Activated CD4-positive, alpha-beta T cell treated with anti-CD3 and anti-CD28 coated beads, Interleukin-2, amount 10 ng/mL, durations not matched to agents 7 days and 5 days (primary cell): ENCODE measurements at places on chromosomes 12 and 14.

DNA sequence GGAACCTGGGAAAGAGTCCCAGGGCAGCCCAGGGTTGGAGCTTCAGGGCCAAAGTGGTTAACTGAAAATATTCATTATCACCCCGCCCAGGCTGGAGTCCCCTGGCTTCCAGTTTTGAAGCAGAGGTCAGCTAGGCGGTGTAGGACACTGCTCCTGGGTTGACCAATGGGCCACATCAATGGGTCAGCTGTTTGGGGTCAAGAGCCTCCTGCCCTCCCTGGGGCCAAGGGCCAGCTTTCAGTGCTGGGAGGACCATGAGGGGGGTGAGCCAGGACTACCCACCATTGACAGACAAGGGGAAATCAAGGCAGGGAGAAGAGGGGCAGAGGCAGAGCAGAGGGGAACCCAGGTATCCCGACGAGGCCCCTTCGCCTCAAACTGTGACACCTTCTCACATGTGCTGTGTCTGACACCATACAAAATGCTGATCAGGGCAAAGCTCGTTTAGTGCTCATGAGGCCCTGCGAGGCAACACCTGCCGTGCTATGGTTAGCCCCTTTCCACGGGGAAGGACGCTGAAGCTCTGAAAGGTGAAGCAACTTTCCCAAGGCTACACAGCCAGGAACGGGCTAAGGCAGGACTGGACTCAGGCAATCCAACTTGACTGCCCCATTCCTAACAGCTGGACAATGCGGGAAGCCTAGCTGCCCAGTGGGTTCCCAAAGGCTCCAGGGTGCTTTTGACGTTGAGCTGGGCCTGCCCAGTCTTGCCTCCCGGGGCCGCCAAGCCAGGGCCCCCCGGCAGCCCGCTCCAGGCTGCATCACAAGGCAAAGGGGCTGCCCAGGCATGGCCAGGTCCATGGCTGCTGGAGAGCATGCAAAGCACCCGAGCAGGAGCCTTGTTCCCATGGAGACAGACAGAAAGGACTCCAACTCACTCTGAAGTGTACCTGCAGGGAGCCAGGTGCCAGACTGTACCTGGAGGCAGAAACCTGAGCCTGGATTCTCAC lies 2.0 kb downstream of the SYNE3 start:
- no peak for DNase-seq
- peaks cover 72% of the 10 kb centered on the region for H3K4me1 ChIP-seq
- H3K27me3 ChIP-seq, result no peaks in the 10 kb centered on the region
- H3K36me3 ChIP-seq, result peaks cover 36% of the 10 kb centered on the region
- H3K4me3 ChIP-seq, result peak overlapping the region; percentile 91
- H3K27ac ChIP-seq, result peak overlapping the region; percentile 90

DNA sequence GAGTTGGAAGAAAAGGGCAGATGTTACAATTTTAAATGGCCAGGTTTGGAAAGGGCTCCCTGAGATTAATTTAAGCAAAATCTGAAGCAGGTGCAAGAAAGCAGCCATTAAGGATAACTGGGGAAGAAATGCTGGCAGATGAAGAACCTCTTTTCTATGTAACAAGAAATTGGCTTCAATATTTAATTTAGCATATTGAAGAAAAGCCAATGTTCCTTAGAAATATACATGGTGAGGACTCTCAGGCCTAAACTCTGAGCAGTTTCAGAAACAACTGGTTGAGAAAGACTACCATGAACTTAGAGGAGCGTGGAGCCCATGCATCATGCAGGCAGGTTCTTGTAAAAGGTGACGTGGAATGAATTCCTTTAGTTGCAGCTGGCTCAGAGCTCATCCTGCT lies 152.8 kb downstream of the LRIG3 start:
- H3K27ac ChIP-seq, result no peak overlapping the region
- H3K36me3 ChIP-seq, result no peaks in the 10 kb centered on the region
- no peaks in the 10 kb centered on the region for H3K4me1 ChIP-seq
- H3K27me3 ChIP-seq, result no peaks in the 10 kb centered on the region
- no peak overlapping the region for H3K4me3 ChIP-seq
- DNase-seq, result no peak

- no peak for DNase-seq
- no peaks in the 10 kb centered on the region for H3K27me3 ChIP-seq
- no peak overlapping the region for H3K27ac ChIP-seq
- no peaks in the 10 kb centered on the region for H3K36me3 ChIP-seq
- H3K4me1 ChIP-seq, result no peaks in the 10 kb centered on the region
Observed at GRCh38 chr12:63319386-63319785, 168.4 kb upstream of the AVPR1A start.

DNA sequence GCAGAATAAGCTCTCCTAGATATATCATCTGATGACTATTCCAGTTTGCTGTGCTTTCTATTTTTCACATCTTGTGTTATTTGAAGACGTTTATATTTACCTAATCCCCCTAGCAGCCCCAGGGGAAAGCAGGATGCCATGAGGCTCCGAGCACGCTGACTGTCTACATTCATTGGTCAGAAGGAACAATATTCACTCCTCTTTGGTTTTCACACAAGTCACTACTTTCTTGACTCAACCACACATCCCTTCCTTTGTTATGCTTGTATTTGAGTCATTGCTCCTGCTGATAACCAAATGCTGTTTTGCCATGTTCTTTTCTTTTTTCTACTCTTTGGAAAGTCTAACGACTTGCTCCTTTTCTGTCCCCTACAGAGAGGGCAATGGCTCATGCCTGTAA lies 86.5 kb upstream of the SLC38A2 start:
- H3K4me1 ChIP-seq, result peaks cover 68% of the 10 kb centered on the region
- peak overlapping the region; percentile 93 for H3K27ac ChIP-seq
- peaks cover 4% of the 10 kb centered on the region for H3K36me3 ChIP-seq
- peak overlapping the region; percentile 46 for H3K4me3 ChIP-seq

DNA sequence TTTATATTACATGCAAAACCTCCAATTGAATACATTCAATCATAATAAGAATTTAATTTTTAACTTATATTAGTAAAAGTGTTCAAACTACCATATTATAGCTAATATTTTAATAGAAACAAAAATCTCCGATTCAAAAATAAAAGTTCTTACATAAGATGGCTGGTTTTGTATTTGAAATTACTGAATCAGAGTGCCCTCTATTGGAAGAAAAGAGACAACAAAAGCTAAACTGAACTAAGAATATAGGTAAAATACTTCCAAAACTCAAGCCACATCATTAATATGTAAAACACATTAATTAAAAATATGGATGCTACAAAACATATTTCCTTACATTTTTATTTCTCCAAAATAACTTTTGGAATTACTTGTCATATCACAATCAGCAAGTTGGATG lies 120.3 kb downstream of the GARIN6 start:
- no peaks in the 10 kb centered on the region for H3K4me1 ChIP-seq
- no peaks in the 10 kb centered on the region for H3K36me3 ChIP-seq
- H3K27ac ChIP-seq, result no peak overlapping the region
- no peak for DNase-seq
- H3K4me3 ChIP-seq, result no peak overlapping the region
- H3K27me3 ChIP-seq, result no peaks in the 10 kb centered on the region

DNA sequence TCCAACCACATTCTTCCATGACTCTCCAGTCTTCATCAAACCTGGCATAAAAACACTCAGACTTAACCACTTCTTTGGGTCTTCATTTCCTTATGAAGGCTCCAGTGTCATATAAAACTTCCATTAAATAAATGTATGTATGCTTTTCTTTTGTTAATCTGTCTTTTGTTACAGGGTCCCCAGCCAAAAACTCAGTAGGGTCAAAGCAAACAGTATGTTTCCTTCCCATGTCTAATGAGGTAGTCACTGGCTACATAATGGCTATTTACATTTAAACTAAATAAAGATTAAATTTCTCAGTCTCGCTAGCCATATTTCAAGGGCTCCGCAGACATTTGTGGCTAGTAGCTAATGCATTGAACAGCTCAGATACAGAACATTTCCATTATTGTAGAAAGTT lies 40.1 kb upstream of the STAB2 start:
- no peak overlapping the region for H3K4me3 ChIP-seq
- H3K36me3 ChIP-seq, result no peaks in the 10 kb centered on the region
- no peak for DNase-seq
- peaks cover 9% of the 10 kb centered on the region for H3K27me3 ChIP-seq

- peak overlapping the region; percentile 15 for H3K27ac ChIP-seq
- peaks cover 11% of the 10 kb centered on the region for H3K36me3 ChIP-seq
- peaks cover 29% of the 10 kb centered on the region for H3K4me1 ChIP-seq
- no peak overlapping the region for H3K4me3 ChIP-seq
- H3K27me3 ChIP-seq, result no peaks in the 10 kb centered on the region
Observed at GRCh38 chr14:73143003-73143402, 6.7 kb downstream of the PSEN1 start.

DNA sequence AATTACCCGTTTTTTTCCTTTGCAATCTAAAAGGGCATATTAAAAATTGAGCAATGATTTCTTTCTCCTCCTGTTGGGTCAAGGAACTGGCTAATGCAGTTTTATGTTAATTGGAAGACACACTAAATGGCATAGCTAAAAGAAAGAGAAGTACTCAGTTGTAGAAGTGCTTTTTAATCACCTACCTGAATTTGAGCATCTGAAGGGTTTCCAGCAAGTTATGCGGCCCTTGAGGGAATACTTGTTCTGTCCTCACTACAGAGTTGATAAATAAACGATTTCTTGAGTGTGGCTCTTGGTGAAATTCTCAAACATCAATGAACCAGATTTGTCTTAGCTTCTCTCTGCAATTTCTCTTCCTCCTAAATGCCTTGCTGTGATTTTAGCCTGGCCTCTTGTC lies 184.1 kb upstream of the RPH3A start:
- no peaks in the 10 kb centered on the region for H3K36me3 ChIP-seq
- no peak overlapping the region for H3K4me3 ChIP-seq
- no peaks in the 10 kb centered on the region for H3K4me1 ChIP-seq
- DNase-seq, result no peak

DNA sequence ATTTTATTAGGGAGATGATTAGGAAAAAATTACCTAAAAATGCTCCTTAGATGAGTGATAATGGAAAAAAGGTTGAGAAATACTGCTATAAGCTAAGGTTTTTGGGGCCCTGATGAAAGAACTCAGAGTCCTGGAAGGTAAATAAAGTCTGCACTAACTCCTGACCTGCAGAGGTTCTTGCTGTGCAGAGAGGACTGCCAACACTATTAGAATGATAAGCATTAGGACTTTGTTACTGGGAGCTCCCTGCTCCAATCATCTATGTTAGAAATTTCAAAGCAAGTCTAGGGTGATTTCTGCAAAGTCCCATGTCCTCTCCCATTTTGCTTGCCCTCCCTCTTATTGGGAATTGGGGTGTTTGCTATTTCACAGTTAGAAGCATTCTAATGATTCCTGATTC lies 112.2 kb downstream of the SMOC1 start:
- H3K36me3 ChIP-seq, result no peaks in the 10 kb centered on the region
- H3K4me3 ChIP-seq, result no peak overlapping the region
- peaks cover 30% of the 10 kb centered on the region for H3K27me3 ChIP-seq

DNA sequence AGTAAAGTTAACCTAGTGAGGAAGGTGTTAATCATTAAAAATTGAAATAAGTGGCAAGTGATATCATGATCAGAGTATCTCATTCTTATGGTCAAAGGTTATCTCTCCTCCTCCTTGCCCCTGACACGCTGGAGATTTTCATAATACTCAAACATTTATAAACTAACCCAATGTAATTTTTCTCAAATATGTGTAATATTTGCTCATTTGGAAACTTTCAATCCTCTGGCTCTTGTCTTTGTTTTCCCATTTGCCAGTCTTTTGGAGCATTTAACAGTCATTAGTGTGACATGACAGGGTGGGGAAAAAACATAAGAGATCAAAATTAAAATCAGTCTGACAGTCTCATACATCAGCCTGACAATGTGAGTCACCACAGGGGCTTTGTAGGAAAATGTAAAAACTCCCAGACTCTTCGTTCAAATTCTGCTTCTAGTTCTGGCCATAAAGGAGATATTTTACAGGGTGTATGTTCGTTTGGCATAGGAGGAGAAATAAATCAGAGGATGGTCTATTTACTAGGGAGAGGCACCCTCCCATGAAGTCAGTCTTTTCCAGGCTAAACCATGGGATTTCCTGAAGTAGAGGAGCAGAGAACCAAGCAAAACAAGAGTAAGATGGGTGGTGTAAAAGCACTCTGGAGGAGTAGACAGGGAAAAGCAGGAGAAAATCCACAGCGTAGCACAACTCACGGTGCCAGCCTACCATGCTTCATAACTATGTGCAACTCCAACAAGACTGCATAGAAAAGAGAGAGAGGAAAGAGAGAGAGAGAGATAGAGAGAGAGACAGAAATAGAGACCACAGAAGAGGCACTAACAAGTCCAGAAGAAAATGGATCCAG lies 369.2 kb upstream of the PDE3A start:
- no peak for DNase-seq
- H3K4me3 ChIP-seq, result no peak overlapping the region
- no peaks in the 10 kb centered on the region for H3K4me1 ChIP-seq
- H3K36me3 ChIP-seq, result no peaks in the 10 kb centered on the region
- no peaks in the 10 kb centered on the region for H3K27me3 ChIP-seq

GRCh38 chr12:95953000-95953399 lies 9.9 kb downstream of the AMDHD1 start:
- no peak for DNase-seq
- H3K4me1 ChIP-seq, result no peaks in the 10 kb centered on the region
- H3K36me3 ChIP-seq, result no peaks in the 10 kb centered on the region
- H3K4me3 ChIP-seq, result no peak overlapping the region
- H3K27me3 ChIP-seq, result peaks cover 15% of the 10 kb centered on the region

DNA sequence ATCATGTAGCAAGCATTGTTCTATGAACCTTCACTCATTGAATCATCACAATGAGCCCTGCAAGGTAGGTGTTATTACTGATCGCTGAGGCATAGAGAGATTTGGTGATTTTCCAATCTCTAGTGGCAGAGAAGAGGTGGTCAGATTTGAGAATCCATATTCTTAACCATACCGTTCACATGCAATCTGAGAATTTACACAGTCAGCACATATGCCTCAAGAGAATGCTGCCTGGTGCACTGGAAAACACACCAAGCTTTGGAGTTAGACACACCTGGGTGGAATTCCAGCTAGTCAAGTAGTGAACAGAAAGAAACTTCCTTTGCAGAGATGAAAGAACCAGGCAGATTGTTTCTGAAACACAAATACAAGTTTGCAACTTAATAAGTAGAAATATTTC lies 94.1 kb downstream of the LGR5 start:
- H3K36me3 ChIP-seq, result no peaks in the 10 kb centered on the region
- peaks cover 1% of the 10 kb centered on the region for H3K27me3 ChIP-seq
- DNase-seq, result no peak
- H3K4me1 ChIP-seq, result no peaks in the 10 kb centered on the region
- no peak overlapping the region for H3K27ac ChIP-seq

DNA sequence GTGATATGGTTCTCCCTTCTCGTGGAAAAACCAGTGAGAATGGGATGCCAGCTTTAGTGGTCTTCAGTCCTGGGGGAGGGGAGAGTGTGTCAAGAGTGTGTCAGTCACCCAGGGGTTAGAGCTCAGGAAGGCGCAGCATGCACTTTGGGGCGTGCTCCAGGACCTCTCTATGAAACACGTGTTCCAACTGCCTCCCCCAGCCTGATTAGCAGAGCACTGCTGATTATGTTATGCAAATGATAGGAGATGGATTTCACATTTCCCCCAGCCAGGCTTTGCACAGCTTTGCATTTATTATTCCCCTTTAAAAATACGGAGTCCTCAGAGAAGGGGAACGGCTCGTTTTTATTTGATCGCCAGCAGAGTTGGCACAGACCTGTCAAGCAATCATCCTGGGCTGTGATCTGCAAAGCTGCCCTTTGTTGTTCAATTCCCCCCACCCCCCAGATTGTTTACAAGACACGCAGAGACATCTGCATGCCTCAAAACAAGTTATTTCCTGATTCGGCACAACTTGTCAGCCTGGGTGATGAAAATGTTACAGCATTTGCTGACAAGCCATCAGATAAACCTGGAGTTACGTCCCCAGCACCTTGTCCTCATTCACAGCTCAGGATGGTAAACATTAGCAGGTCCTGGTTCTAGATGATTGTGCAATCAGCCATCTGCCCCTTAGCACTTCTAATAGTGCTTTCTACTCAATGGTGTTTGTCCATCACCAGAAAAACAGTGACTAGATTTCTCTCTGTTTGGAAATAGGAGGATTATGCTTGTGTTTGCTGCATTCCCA lies 196.5 kb downstream of the NOVA1 start:
- DNase-seq, result no peak
- H3K27me3 ChIP-seq, result no peaks in the 10 kb centered on the region
- no peak overlapping the region for H3K4me3 ChIP-seq
- H3K36me3 ChIP-seq, result no peaks in the 10 kb centered on the region
- no peaks in the 10 kb centered on the region for H3K4me1 ChIP-seq
